ENCODE measurements at places on chromosomes 16 and 17. TPM values are rescaled to one million over a fixed set of nuclear protein-coding genes. Genes with fewer than 3 reads are reported as not detected.

Gene SLC5A2
- not detected for total RNA-seq

Gene CCL5
- total RNA-seq: not detected

Gene PLXDC1
- total RNA-seq: 15.4 TPM

Gene MMP15
- 4.0 TPM for total RNA-seq

Gene CCDC43
- 15.0 TPM for total RNA-seq

Gene HAP1
- not detected for total RNA-seq

Gene CDH3
- not detected for total RNA-seq

Gene INPP5K
- 27.1 TPM for total RNA-seq

Gene ADAP2
- total RNA-seq: not detected

Gene TEDC2
- total RNA-seq: 2.1 TPM

Gene KDM6B
- total RNA-seq: 8.2 TPM

Gene NARF
- total RNA-seq: 20.0 TPM

Gene SLC5A10
- not detected for total RNA-seq

Gene HS3ST4
- total RNA-seq: not detected

All from cardiac ventricle fibroblast (primary cell).